ENCODE measurements at places on chromosomes 2 and 18. TPM values are rescaled to one million over a fixed set of nuclear protein-coding genes. Genes with fewer than 3 reads are reported as not detected.

The KCNK3 gene
- 6.9 TPM for total RNA-seq

DNA sequence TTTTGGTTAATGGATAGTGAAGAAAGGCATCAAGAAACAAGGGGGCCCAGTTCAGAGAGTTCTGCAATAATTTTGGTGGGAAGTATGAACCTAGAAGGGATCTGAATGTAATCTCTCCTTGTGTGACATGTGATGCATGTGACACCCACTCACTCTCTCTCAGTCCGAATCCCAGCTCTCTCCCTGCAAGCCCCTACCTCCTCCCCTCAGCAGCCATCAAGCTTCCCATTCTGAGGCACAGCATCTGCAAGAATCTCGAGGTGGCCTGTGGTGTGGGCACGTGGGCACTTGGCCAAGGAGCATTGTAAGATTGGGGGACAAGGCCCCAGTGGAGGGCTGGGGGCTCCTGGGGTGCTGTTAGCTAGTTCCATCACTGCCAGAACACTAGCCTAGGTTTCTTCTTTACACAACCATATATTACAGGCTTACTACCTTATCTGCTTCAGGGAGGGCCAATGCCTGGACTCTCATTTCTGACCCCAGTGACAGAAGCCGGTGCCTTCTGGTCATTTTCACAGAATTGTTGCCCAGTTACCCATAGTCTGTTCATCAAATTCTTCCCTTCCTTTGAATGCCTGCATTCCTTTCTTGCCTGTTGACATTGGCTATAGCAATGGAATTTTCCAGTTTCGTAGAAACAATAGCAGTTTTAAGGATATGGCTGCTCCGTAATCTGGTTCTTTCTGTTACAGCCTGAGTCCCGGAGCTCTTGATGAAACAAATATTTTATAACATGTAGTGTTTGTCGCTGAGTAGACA lies 13.3 kb upstream of the LCLAT1 start:
- H3K36me3 ChIP-seq: no peaks in the 10 kb centered on the region
- H3K27me3 ChIP-seq: no peaks in the 10 kb centered on the region
- peaks cover 30% of the 10 kb centered on the region for H3K4me1 ChIP-seq
- peak overlapping the region; percentile 84 for H3K27ac ChIP-seq
- H3K4me3 ChIP-seq: peak overlapping the region; percentile 36

DNA sequence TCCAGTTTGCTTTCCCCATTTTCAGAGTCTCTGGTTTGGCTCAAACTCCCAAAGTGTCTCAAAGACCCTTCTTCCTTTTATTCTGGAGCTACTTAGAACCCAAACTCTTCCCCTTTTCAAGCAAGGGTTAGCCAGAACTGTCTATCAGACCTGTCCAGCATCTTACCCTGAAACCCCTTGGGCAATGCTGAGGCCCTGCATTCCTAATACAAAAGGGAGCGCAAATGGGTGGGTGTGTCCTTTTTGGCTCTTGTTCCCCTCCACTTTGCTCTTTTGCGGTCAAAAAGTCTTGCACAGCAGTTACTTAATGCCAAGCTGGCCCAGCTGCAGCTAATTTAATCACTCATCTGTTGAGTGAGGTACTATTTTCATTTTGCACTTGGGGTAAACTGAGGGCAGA lies 231.2 kb upstream of the FOSL2 start:
- no peaks in the 10 kb centered on the region for H3K36me3 ChIP-seq
- no peaks in the 10 kb centered on the region for H3K27me3 ChIP-seq
- DNase-seq: no peak
- no peaks in the 10 kb centered on the region for H3K4me1 ChIP-seq
- no peak overlapping the region for H3K27ac ChIP-seq

DNA sequence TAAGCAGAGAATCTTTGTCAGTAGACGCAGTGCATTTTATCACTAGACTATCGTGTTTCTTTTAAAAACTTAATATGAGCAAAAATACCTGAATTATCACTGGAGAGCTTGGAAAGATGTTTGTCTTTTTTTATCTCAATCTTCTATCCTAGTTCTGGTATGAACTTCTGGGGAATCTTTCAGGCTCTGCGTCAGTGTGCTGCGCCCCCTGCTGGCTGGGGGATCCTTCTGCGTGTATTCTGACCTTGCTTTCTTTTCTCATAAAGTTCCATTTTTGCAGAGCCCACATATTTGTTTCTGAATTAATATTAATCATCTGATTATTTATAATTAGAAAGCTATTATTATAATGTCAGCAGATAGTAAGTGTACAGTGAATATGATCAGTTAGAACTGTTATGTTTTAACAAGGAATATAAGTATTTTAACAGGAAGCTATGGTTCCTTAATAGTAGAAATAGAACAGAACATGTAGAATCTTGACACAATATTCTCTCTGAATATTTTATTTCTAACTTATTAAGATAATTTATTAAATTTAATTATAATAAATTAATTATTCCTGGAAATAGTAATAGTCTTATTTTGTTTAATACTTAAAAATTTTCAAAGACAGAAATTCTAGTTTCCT lies 945.0 kb upstream of the CRIM1 start:
- H3K27me3 ChIP-seq: no peaks in the 10 kb centered on the region
- H3K36me3 ChIP-seq: no peaks in the 10 kb centered on the region
- H3K27ac ChIP-seq: no peak overlapping the region
- H3K4me1 ChIP-seq: no peaks in the 10 kb centered on the region
- DNase-seq: no peak
- no peak overlapping the region for H3K4me3 ChIP-seq

- H3K36me3 ChIP-seq: no peaks in the 10 kb centered on the region
- peak overlapping the region; percentile 90 for H3K27ac ChIP-seq
- H3K4me1 ChIP-seq: peaks cover 42% of the 10 kb centered on the region
- H3K4me3 ChIP-seq: peak overlapping the region; percentile 38
- peak; percentile 31 for DNase-seq
Measured at GRCh38 chr2:222714361-222715241, 43.1 kb downstream of the MOGAT1 start.

DNA sequence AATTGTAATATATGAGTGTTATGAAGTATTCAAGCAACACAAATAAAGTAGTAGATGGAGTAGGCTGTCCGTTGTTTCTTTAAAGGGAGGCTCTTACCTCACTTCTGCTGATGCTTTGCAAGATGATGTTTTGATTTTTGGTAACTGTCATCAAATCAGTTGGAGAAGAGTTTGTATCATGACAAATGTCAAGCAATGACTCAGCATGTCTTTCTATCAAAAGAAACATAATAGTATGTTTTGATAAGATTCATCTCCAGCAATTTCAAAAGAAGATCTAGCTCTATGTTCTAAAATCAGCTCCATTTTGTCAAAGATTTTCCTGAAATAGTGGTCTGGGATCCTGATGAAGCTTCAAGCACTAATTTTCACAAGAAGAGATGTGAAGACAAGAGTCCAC lies 25.6 kb downstream of the MAP3K19 start:
- H3K4me1 ChIP-seq: no peaks in the 10 kb centered on the region
- no peak for DNase-seq
- H3K36me3 ChIP-seq: no peaks in the 10 kb centered on the region
- H3K27me3 ChIP-seq: no peaks in the 10 kb centered on the region
- H3K27ac ChIP-seq: no peak overlapping the region

DNA sequence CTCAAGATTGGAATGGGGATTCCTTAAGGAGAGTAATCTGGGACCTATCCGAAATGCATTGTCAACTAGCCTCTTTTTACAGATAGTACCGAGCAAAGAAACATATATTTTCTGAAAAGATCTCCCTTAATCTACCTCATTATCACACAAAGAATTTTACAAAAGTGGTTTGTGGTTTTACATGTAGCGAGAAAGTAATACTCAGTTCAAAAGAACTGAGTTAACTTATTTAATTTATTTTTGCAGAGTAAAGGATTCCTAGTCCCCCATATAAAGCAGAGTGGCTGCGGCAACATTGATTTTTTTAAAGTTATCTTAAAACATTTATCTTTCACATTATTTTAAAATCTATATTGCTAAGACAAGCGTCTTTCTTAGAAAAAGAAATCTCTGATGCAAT lies 15.9 kb upstream of the SOS1 start:
- no peak overlapping the region for H3K27ac ChIP-seq
- H3K4me3 ChIP-seq: no peak overlapping the region
- peaks cover 7% of the 10 kb centered on the region for H3K4me1 ChIP-seq
- no peaks in the 10 kb centered on the region for H3K36me3 ChIP-seq
- no peaks in the 10 kb centered on the region for H3K27me3 ChIP-seq

- H3K4me3 ChIP-seq: no peak overlapping the region
- no peaks in the 10 kb centered on the region for H3K27me3 ChIP-seq
- peaks cover 16% of the 10 kb centered on the region for H3K4me1 ChIP-seq
- no peaks in the 10 kb centered on the region for H3K36me3 ChIP-seq
- DNase-seq: peak; percentile 75
Measured at GRCh38 chr18:57737400-57738060, 65.6 kb downstream of the ATP8B1 start.

DNA sequence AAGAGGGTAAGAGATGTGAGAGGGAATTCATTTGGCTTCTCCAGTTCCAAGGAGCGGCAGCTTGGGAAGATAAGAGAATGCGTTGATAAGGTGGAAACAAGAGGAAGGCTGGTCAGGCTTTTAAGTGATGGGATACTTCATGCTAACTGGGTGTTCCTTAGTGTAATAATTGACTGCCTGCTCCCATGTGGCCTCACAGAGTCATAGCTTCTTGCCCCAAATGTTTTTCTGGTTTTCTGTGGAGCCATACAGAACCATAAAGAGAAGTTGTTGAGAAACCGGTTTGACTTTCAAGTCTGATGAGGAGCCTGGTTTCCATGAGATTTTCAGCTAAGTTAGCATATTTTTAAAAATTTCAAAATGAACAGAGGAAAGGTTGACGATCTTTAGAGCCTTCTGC lies 97.5 kb upstream of the ZFP36L2 start:
- no peaks in the 10 kb centered on the region for H3K27me3 ChIP-seq
- peak overlapping the region; percentile 84 for H3K27ac ChIP-seq
- H3K36me3 ChIP-seq: no peaks in the 10 kb centered on the region
- DNase-seq: no peak

DNA sequence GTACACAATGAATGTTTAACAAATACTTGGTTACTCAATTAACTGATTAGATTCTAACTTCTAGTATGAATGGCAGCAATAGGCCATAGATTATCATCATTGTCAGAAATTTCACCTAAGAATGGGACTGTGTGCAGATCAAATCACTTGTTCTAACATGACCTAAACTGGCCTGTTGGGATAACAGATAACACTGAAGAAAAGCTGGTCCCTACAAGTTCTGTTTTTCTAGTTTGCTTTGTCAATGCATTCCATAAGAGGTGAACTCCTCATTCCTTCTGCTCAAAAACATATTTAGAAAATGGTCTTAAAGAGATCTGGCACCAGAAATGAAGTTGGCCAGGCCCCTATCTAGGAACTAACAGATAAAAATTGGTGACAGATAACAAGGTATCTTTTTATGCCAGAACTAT lies 175.4 kb downstream of the THADA start:
- H3K4me3 ChIP-seq: no peak overlapping the region
- no peak for DNase-seq
- no peak overlapping the region for H3K27ac ChIP-seq
- no peaks in the 10 kb centered on the region for H3K27me3 ChIP-seq

DNA sequence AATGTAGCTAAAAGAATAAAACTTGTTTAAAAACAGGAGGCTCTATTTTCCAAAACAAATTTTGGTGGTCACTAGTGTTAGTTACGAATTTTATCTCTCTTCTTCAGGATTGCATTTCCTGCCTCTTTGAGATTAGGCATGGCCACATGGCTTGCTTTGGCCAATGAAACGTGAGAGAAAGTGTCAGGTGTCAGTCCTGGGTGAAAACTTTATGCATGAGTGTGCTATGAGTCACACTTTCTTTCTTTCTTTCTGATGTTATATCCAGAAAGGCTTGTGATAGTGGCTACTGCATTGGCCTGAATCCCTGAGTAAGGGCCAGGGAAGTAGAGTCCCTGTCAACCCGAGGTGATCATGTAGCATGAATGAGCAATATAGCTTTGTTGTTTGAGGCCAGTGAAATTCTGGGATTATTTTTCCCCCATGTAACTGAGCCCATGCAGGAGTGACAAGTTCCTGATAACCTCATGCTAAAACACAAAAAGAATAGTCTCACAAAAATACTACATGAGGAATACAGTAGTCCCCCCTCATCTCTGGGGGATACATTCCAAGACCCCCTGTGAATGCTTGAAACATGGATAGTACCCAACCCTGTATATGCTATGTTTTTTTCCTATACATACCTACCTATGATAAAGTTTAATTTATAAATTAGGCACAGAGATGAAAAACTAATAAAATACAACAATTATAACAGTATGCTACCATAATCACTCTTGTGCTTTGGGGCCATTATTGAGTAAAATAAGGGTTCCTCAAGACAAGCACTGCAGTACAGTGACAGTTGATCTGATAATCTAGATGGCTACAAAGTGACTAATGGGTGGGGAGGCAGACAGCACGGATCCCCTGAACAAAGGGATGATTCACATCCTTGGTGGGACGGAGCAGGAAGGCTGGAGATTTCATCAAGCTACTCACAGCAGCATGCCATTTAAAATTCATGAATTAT lies 109.5 kb downstream of the CDC42EP3 start:
- DNase-seq: no peak
- peaks cover 3% of the 10 kb centered on the region for H3K4me1 ChIP-seq
- no peak overlapping the region for H3K4me3 ChIP-seq
- H3K27me3 ChIP-seq: no peaks in the 10 kb centered on the region
- no peaks in the 10 kb centered on the region for H3K36me3 ChIP-seq

The CIB4 gene
- not detected for total RNA-seq

DNA sequence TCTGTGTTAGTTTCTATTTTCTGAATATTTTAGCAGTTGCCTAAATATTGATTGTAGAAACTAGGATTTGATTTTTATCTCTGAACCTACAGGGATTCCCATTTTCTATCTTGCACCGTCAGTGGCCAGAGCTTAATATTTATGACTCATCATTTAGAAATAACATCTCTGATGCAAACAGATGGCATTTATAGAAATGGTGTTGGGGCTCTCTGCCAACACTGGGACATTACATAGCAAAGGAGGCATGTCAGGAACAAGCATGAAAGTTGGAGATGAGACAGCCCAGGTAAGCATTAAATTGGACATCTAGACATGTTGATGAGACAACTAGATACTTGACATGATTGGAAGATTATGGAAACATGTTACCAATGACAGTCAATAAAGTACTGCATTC lies 165.3 kb upstream of the SYT4 start:
- H3K4me1 ChIP-seq: no peaks in the 10 kb centered on the region
- H3K27ac ChIP-seq: no peak overlapping the region
- no peak overlapping the region for H3K4me3 ChIP-seq
- no peak for DNase-seq
- no peaks in the 10 kb centered on the region for H3K36me3 ChIP-seq

GRCh38 chr2:216299588-216299987 lies 72.7 kb downstream of the MARCHF4 start:
- no peak for DNase-seq
- H3K27ac ChIP-seq: no peak overlapping the region
- no peaks in the 10 kb centered on the region for H3K36me3 ChIP-seq
- no peak overlapping the region for H3K4me3 ChIP-seq
- no peaks in the 10 kb centered on the region for H3K27me3 ChIP-seq
- no peaks in the 10 kb centered on the region for H3K4me1 ChIP-seq

- no peak overlapping the region for H3K4me3 ChIP-seq
- H3K27me3 ChIP-seq: no peaks in the 10 kb centered on the region
- H3K27ac ChIP-seq: no peak overlapping the region
Measured at GRCh38 chr2:207967121-207967520, 58.2 kb downstream of the PLEKHM3 start.

GRCh38 chr2:1751767-1752725 lies 7.7 kb upstream of the PXDN start:
- no peak overlapping the region for H3K27ac ChIP-seq
- no peak for DNase-seq
- H3K27me3 ChIP-seq: no peaks in the 10 kb centered on the region
- no peak overlapping the region for H3K4me3 ChIP-seq

GRCh38 chr2:127599211-127599610 lies 46.7 kb upstream of the GPR17 start:
- H3K4me1 ChIP-seq: peaks cover 6% of the 10 kb centered on the region
- H3K27ac ChIP-seq: no peak overlapping the region
- no peaks in the 10 kb centered on the region for H3K27me3 ChIP-seq
- no peaks in the 10 kb centered on the region for H3K36me3 ChIP-seq

Data from thoracic aorta (tissue), 2 donors.